ENCODE measurements at places on chromosomes 13 and 19.

- DNase-seq, result no peak
Measured at GRCh38 chr19:53576941-53577653, 39.2 kb downstream of the ZNF331 start.

- no peak for DNase-seq
Measured at GRCh38 chr13:43026262-43026661, 2.9 kb downstream of the DNAJC15 start.

GRCh38 chr13:94182185-94182761, 297.2 kb downstream of the DCT start:
- no peak for DNase-seq

DNA sequence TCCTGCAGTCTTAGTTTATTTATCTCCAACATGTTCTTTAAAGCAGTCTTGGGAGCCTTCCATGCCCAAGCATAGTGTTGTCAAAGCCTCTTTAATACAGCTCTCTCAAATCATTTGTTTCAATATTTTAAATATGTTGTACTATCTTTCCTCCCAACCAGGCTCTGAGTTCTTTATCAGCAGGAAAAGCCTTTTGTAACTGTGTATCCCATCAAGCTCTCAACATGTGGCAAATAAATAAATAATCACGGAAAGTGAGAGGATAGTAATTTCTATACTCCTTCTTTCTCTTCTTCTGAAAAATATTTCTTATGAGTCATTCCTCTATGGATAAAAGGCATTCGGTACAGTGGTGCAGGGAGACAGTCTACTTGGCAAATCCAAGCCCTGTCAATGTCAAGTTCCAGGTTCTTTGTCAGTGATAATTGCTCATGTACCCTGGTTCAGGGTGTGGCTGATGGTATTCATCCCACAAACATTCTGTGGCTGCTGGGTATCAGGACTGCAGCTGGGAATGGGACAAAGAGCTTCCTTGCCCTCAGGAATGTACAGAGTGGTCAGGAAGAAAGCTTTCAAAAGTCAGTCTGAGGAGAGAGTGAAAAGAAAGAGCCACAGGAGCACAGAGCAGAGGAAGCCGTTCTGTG, 384.3 kb downstream of the EFNB2 start:
- DNase-seq, result no peak

DNA sequence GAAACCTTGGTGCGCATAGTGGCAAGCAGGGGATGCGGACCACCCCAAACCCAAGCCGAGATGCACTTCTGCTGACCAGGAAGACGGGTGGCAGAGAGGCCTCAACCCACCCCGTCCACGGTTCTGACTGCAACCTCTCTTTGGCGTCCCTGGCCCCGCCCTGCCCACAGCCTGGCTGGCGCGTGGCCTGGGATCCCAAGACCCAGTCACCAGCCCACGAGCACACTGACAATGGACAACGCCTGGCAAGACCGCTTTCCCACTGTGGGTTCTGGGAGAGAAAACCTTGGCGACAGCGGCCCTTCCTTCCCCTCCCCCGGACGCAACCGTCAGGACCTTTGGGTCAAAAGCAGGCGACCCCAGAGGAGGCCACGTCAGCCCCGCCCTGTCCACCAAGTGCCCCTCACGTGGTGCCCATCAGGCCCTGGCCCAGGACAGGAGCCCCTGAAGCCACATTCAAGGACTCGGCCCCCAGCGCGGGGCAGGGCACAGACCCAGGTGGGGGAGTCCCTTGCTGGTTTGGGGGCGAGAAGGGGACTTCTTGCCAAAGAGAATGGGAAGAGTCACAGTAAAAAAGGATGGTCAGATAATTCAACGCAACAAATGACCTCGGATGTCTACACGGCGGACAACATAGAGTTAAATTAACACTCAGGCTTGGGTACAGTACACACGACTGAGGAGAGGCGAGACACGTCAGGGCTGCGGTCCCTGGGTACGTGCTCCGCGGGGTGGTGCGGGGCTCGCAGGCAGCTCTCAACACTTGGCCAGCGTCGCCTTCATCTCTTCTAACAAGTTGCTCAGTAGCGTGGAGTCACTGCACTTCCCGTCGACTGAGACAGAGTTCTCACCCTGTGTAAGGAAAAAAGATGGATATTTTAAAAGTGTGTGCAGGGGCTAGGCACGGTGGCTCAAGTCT, 5.0 kb downstream of the IZUMO4 start:
- no peak for DNase-seq

- no peak for DNase-seq
Measured at GRCh38 chr19:37505958-37506386, 767 bp upstream of the ZNF793 start.

GRCh38 chr13:64506246-64506645, 2723.9 kb downstream of the PCDH9 start:
- no peak for DNase-seq

- DNase-seq, result no peak
Measured at GRCh38 chr13:32987462-32987861, 28.8 kb upstream of the KL start.

DNA sequence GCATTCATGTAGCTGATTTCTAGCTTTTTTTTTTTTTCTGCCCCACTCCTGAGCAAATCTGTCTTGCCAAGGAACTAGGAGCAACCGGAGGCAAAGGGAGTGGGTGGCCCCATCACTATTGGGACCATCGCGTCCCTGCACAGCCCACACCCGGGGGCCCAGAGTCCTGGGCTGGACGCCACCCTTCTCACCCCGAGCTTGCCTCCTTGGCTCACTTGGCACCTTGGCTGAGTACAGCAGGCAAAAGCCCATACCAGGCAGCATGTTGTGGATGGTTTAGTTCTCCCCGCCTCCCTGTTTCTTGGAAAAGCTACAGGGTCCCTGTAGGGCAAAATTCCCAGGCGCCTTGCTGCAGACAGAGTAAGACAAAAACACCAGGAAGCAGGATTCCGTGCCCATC, 13.7 kb downstream of the SMIM24 start:
- DNase-seq, result no peak

DNA sequence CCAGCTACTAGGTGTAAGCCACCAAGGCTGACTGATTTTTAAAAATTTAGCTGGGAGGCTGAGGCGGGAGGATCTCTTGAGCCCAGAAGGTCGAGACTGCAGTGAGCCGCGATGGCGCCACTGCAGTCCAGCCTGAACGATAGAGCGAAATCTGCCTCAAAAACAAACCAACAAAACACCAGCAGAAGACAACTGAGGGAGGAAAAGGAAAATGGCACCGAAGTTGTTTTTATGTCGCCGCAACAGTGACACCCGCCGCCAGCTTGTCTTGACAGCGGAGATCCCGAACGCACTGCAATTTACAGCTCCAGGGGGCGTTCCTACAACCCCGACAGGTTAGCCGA, 298 bp upstream of the FAM98C start:
- DNase-seq, result no peak

- no peak for DNase-seq
Measured at GRCh38 chr13:23966691-23967615, 69.7 kb upstream of the C1QTNF9B start.

DNA sequence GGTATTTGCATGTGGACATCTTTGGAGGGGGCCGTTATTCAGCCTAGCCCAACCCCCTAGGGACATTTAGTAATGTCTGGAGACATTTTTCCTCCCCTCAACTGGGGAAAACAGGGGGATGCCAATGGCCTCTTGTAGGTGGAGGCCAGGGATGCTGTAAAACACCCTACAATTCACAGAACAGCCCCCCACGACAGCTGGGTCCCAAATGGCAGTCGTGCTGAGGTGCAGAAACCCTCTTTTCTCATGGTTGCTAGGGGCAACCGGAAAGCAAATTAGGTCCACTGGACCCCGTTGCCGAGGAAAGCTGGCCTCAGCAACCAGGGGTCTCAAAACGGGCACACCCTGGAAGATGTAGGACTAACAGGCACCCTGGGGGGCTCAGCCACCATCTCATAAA, 14.6 kb downstream of the TMEM150B start:
- no peak for DNase-seq

- no peak for DNase-seq
Measured at GRCh38 chr19:35375505-35376307, 4.8 kb downstream of the GPR42 start.

DNA sequence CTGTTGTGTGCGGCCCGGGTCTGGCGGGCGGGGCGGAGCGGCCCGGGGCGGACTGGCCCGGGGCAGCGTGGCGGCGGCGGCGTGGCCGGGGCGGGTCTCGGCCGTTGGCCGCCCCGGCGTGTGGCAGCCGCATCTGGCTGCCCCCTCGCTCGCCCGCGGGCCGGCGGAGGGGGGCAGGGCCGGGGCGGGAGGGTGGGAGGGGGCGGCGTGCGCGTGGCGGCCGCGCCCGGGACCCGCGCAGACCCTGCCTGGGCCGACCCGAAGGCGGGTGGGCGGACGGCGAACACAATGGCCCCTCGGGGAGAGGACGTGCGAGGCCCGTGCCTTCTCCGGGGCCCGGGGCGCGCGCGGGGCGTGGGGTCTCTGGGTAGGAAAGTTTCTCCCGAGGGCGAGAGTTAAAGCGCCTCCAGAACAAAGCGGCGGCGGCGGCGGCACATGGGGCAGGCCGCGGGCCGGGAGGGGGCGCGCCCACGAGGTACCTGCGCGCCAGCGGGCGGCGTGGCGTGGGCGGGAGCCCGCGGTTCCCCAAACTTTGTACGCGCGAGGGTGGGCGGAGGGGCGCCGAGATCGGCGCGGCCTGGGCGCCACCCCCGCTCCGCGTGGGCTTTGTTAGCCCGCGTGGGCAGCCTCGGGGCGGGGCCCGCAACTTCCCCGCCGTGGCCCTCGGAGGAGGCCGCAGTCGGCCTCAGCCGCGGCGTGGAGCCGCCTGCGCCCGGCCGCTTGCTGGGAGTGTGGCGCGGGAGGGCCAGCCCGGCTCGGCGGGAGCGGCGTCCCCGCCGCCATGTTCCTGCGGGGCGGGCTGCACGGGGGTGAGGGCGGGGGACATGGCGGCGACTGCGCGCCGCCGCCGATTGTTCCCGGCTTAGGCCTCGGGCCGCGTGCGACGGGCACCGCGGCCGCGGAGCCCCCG, 764 bp downstream of the MIR17HG start:
- DNase-seq, result no peak

DNA sequence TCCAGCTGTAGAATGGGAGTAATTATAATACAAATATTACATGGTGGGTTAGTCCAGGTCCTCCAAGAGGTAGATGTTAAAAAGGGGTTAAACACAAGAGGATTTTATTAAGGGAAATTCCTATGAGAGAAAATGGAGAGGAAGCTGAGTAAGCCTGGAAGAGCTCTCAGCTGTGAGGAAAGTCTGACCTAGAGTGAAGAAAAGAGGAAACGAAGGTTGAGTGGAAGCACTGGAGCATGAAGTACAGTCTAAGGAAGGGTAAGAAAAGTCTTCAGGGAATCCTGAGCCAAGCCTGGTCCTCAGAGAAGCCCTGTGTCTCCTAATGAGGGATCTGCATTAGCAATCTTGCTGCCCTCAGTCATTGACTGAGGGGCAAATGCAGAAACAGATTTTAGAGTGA, 506.2 kb downstream of the GPC5 start:
- DNase-seq, result no peak

GRCh38 chr19:24062190-24062589, 24.8 kb upstream of the ZNF254 start:
- DNase-seq, result no peak

- DNase-seq, result no peak
Measured at GRCh38 chr13:46655377-46656180, 102.6 kb downstream of the LRCH1 start.

DNA sequence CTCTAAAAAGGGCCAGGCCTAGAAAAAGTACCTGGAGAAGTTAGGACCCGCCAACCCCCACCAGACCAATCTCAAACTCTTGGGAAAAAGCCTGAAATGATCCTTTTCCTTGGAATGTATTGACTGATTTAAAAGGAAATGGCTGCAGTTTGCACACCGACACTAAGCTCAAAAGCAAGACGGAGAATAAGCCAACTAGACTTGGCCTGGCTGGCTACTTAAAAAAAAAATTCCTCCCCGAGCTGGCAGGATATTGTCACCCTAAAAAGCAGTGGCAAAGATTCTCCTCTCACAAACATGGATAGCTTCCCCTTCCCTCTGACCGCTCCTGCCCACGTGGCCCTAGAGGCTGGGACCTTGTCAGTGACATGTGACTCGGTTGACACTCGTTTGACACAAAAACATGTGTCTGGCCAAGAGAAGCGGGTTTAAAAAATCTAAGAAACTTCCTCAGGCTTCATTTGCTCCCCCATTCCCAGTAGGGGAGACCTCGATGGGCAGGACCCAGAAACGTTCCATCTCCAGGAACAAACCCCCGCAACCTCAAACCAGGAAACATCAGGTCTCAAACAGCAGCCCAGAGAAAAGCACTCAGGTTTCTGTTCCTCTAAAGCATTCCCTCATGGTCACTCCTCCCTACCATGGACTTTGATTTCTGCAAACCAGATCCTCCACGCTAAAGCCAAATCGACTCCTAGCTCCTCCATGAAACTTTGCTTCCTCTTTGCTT, 1.3 kb downstream of the RFX1 start:
- no peak for DNase-seq

DNA sequence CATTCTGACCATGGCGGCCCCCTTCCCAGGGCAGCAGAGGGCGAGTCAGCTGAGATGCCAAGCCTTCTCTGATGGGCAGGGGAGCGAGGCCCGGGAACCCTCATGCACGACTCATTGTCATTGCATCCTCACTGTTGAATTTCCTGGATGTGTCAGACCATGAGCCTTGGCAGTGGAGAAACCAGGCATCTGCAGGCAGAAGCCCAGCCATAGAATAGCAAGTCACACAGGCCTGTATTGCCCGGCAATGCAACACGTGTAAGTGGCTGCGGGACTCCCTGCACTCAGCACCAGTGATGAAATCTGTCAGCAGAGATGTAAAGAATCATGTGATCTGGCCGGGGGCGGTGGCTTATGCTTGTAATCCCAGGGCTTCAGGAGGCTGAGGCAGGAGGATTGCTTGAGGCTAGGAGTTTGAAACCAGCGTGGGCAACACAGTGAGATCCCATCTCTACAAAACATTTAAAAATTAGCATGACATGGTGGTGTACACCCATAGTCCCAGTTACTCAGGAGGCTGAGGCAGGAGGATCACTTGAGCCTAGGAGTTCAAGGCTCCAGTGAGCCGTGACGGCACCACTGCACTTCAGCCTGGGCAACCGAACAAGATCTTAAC, 199.7 kb downstream of the KATNAL1 start:
- no peak for DNase-seq

GRCh38 chr19:3387645-3388589, 21.5 kb downstream of the NFIC start:
- peak; percentile 73 for DNase-seq

DNA sequence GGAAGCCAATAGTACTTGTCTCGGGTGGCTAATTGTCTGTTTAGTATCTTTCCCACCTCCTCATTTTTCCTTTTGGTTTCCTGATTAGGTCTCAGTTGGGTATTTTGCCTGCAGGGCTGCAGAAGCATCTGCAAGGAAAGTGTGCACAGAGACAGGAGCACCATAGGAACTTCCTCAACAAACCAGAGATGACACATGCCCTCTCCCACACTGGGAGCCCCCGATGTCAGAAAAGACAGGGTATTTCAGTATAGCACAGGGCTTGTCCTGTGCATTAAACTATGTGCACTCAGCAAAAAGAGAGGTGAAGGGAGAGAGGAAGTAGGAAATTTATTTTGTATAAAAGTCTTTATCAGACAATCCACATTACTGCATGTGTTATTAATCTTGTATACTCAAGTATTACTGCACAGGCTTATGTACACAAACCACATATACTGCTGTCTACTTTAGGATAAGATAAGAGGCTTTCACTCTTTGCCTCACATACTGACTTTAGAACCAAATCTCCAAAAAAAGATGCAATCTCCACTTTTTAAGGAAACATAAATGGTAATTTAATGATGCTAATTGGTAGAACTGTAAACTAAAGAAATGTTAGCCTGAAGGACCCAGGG, 501.0 kb downstream of the FOXO1 start:
- no peak for DNase-seq

GRCh38 chr19:45584332-45585157, at the start of gene OPA3:
Gene OPA3, minus strand, starts transcription at chr19:45584802. Its CDS starts 38 bp downstream, at chr19:45584764.
- DNase-seq, result peak; percentile 99
